ENCODE measurements at places on chromosomes 7 and 10. TPM values are rescaled to one million over a fixed set of nuclear protein-coding genes. Genes with fewer than 3 reads are reported as not detected.

The ARID5B gene
- 17.4 TPM for total RNA-seq

The KIAA1549 gene
- total RNA-seq = 3.3 TPM

The ACSM6 gene
- not detected for total RNA-seq

The FAM171A1 gene
- 21.4 TPM for total RNA-seq

DNA sequence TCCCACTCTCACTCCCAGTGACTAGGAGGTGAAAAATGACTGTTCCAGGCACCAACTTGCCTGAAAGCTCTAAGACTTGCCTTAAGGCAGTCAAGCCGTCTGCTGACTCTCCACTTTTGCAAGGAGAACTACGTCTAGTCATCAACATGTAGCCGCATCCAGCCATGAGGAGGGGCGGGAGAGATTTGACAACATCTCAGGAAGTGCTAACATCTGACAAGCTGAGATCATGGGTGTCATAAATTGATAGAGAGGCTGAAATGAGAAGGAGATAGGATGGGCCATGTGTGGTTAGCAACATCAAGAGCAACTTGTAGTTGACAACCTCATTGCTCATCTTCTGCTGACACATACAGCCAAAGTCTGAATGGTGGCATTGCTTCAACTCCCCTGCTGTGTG is 9.0 kb upstream of the TBXAS1 start:
- no peak for DNase-seq

GRCh38 chr7:7996568-7996967 is 28.0 kb downstream of the GLCCI1 start:
- peak; percentile 63 for DNase-seq

GRCh38 chr7:37107047-37107750 is 341.5 kb downstream of the ELMO1 start:
- DNase-seq = no peak

DNA sequence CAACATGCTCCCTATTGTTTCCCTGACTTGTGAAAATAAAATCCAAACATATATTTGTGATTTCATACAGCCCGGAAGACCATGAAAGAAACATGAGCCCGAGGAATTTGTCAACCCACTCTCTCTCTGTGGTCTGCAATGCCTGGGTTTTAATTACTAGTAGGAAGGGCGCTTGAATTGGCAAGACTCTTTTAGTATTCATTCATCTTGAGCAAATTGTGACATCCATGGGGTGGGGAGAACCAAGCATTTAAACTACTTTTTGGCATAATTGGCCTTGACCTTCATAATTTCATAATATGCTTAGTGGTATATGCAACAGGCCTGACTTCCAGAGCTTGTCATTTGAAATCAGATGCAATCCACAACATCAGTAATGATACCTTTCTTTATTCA is 142.4 kb upstream of the BMPER start:
- peak; percentile 61 for DNase-seq

GRCh38 chr10:92350411-92350810 is 59.4 kb downstream of the MARCHF5 start:
- DNase-seq = no peak

GRCh38 chr7:100022621-100023020 is 7.2 kb downstream of the ZKSCAN1 start:
- DNase-seq = no peak

DNA sequence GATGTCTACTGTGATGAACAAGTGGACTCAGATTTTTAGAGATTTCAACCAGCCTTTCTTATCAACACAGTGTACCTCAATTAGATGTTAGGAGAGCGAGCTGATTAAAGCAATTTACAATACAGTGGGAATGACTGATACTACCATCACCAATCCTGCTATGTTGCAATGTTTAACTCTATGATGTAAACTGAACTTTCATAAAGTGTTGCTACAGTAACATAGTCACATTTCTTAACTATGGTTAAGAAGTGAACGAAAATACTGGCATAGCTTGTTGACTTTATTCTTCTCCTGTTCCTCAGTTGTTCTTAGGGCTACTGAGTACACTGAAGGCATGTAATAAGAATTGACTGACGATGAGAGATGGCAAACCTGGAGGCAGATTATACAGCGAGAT is 139.8 kb downstream of the MYOF start:
- no peak for DNase-seq

Measured in LHCN-M2 (cell line).